OCI-LY7 (cell line): ENCODE measurements at places on chromosomes 13 and 19. TPM values are rescaled to one million over a fixed set of nuclear protein-coding genes. Genes with fewer than 3 reads are reported as not detected.

ZNF285 gene
- total RNA-seq: not detected in 2 replicates

PTPRH gene
- not detected in 2 replicates for total RNA-seq

APLP1 gene
- 0.70 and 1.2 TPM in 2 replicates for total RNA-seq

TEX26 gene
- not detected in 2 replicates for total RNA-seq

SPRY2 gene
- total RNA-seq: not detected in 2 replicates

- DNase-seq: no peak
Measured at GRCh38 chr13:33087790-33088189, 71.6 kb downstream of the KL start.

DNA sequence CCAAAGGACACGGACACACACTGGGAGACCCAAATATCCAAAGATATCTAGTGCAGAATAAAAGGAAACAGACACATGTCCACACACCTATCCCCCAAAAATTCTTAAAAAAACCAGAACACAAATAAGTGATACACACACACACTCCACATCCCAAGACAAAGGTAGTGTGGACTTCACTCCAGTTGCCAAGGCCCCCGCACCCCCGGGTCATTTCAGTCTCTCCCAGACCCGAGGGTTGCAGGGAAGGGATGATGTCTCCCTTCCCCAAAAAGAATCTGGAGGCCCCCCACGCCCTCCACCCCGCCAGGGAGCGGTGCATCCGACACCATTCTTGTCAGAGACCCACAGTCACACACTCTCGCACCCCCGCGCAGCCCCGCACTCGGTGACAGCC lies 407 bp downstream of the DPF1 start:
- no peak for DNase-seq

DNA sequence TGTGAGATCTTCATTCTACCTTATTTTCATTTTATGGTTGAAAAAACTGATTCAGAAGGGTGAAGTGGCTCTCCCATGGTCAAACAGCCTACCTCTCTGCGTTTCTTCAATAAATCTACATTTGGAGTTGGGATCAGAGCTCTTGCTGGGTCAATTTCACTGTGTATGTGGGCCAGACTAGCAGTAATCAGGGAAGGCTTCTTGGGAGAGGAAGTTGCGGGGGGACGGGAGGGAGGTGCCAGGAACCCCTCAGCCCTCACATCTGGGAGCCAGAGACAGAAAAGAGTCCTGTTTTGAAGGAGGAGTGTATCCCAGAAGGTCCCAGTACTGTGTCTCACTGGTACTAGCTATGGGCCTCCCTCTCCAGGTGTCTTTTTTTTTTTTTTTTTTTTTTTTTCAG lies 934 bp downstream of the KXD1 start:
- DNase-seq: no peak

DNA sequence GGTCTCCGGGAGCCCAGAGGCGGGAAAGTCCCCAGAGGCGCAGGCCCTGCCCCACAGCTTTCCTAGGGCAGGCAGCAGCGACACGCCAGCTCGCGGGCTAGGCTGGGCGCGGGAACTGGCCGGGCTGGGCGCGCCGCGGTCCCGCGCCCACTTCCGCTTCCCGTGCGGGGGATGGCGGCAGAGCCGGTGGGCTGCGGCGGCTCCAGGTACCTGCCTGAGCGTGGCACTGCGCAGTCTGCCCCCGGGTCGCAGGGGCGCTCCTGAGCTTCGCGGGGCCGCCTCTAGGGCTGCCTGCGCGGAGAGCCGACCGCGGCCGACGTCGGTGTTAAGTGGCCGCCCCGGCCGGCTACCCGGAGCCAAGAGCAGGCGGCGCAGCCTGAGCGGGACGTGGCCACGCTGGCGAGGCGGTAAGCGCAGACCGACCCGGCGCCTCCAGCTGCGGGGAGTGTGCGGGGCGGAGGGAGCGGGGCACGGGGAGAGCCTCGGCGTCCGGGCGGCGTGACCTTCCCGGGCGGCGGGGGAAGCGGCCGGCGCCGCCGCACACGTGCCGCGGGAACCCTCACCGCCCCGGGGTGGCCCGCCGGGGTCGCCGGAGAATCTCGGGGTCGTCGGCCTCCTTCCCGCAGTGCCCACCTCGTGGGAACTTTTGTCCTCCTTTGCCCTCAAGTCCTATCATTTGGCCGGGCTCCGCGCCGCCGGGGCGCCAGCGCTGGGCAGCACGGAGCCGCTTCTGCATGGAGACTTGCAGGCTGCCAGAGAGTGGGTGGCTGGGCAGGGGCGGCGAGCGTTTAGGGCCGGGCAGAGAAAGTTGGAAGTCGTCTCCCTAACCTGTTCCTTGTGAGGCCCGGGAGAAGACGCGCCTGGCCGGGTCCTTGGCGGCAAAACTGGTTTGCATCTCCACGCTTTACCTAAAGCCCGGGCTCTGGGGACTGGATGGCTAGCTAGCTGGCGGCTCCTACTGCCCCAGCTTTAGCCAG lies 31.4 kb upstream of the MPHOSPH8 start:
- DNase-seq: no peak

DNA sequence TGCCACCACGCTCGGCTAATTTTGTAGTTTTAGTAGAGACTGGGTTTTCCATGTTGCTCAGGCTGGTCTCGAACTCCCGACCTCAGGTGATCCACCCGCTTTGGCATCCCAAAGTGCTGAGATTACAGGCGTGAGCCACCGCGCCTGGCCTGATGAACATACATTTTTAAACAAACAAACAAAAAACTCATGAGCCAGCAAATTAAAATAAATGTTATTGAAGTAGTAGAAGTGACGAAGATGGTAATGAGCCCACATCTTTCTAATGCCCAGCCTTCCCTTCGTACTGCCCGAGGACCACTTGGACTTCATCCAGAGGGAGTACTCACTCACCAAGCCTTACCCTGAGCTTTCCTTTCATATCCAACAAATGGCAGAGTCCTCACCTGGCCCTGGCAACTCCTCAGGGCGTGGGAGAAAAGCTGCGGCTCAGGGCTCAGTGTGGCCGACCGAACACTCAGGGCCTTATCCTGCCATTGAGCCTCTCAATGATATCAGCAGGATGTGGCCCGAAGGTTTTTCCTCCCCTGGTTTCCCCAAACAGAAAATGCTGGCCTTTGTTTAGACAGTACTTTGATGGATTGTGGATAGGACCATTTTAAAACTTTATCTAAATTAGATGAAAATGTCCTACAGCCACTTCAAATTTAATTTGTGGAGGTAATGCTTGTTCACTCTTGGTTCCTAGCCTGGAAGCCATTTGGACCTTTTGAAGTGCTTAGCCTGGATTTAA lies 22.8 kb upstream of the ABCC4 start:
- no peak for DNase-seq
